ENCODE measurements at places on chromosomes 6 and 20.

DNA sequence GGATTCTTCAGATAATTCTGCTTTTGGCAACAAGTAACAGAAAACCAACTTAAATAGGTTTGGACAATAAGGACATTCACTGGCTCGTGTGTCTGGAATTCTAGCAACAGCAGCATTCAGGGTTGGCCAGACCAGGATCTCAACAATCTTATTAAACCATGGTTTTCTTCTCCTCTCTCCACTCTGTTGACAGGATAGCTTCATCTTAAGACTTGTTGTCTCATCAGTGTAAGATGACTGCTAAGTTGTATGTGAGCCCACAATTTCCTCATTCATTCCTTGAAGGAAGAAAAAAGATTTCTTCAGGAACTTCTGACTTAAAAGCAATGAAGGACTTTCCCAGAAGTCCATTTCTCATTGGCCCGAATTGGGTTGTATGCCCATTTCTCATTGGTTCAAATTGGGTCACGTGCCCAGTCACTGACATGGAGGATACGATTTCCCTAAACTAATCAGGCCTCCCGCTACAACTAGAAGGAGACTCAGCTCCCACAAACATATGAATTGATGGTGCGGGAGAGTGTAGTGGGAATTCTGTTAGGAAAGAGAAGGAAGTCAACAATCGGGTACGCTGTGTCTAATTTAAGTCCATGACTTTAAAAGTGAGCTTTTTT is 83.7 kb downstream of the SLC22A3 start:
- DNase-seq, result no peak

DNA sequence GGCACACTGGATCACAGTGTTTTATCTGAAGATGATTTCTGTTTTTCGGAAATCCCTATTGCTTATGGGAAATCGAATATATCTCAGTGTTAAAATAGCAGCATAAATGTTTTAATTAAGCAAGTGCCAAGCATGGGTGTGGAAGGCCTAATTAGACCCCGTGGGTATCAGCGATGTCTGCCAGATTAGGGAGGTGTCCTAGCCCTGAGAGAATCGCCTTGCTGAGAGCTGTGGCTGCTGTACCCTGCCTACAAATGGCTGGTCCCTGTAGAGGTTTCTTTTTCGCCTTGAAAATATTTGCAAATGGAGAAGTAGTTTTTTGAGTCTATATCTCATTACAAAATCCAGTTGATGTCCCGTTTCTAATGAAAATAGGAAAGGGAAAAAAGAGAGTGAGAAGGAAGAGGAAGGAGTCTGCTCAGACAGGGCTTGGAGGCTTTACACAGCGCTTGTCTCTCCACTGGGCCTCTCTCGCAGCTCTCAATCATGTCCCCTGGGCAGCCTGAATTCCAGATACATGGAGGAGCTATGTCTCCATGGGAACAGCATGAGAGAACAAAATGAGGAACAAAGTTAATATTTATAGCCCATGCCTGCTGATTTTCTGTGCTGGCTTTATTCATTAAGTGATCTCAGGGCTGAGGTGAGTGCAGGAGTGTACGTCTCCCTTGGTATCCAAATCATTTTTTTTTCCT is 35.2 kb upstream of the BCLAF1 start:
- no peak for DNase-seq

DNA sequence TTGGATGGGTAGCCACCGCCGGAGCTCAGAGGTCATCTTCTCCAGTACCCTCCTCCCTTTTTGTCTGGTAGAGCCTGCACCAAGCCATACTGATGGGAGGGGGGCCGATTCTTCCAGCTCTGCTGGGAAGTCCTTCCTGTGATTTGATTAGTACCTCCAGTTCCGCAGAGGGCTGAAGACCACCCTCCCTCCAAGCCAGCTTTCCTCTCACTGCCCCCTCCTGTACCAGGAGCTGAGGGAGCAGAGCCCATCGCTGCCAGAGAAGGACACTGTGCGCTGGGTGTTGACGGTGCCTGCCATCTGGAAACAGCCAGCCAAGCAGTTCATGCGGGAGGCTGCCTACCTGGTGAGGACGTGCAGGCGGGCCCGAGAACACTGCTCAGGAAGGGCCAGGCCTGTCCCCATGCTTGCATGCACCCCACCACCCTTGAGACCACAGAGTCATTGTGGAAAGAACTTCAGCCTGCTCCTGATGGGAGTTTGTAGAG is 13.2 kb downstream of the HSPA12B start:
- DNase-seq, result no peak

- no peak for DNase-seq
These were observed 4.1 kb downstream of the SLC23A2 start for GRCh38 chr20:4997222-4997621.

DNA sequence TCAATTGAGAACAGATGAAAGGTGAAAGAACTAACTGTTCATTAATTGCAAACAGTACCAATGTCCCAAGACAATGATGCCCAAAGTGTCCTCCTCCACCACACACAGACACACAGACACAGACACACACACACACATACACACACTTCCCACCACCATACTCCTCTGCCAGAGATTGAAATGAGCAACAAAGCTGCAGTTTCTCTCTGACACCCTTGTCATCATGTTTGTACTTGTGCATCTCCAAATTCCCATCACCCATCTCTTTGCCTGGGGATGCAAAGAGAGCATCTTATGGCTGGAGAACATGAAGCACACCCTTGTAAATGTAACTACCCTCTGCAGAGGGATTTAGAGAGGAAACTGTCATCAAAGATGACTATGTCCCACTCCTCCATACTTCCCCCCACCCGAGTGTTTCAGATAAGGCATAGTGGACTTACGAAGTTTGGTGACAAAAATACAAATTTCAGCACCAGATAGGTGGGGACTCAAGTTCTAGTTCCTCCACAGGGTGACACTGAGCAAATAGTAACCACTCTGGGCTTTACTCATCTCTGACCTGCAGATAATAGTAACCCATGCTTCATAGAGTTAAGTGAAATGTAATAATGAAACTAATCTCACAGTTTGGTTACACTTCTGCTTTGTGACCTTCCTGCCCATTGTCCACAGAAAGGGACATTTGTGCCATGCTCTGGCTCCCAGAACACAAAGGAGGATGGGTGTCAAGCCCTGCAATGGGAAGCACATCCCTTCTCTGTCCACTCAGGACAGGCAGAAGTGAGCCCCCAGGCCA is 8.7 kb downstream of the MAFB start:
- DNase-seq, result no peak

GRCh38 chr6:169277619-169278018 is 24.0 kb upstream of the THBS2 start:
- DNase-seq, result no peak

- peak; percentile 21 for DNase-seq
These were observed 25.4 kb upstream of the ASIP start for GRCh38 chr20:34215711-34216381.

GRCh38 chr6:129133770-129134192 is 250.8 kb downstream of the LAMA2 start:
- no peak for DNase-seq

GRCh38 chr6:5125152-5126006 is 40.2 kb downstream of the PPP1R3G start:
- no peak for DNase-seq

DNA sequence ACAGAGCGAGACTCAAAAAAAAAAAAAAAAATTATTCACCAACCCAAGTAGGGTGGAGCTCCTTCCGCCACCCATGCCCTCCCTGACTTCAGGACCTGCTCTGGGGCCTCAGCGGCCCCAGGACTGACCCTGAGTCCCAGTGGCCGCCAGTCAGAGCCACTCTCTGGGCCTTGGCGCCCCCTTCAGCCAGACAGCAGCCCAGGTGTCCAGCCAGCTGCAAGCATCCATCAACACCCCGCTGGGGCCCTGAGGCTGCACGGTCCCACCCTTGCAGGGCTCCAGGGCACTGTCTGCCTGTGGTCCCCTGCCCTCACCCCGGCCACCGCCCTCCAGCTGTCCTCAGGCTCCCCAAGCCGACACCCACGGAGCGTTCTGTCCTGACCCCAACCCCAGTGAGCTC is 11.4 kb upstream of the KCNQ2 start:
- DNase-seq, result no peak

DNA sequence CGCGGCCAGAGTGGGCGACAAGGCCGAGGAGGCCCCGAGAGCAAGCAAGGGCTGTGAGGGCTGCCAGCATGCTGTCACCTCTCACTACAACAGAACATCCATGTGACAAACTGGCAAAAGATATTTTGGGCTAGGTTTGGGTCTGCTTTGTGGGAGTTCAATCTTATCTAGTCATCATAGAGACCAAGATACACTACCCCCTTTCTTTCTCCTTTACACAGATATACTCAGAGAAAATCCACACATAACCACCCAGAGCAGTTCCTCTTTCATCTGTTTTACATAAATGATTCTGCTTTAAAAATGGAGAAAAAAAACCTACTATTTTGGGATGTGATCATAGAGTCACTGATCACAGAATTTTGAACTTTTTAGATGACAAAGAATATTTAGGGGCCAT is 16.8 kb downstream of the SOX4 start:
- DNase-seq, result no peak

- no peak for DNase-seq
These were observed 310.8 kb downstream of the BMP7 start for GRCh38 chr20:56955680-56956079.

GRCh38 chr6:10747251-10747972 is at the start of gene TMEM14B:
TSS of gene TMEM14B (plus strand) at chr6:10747805. CDS start at chr6:10749246, 1,441 bp downstream.
- peak; percentile 99 for DNase-seq

DNA sequence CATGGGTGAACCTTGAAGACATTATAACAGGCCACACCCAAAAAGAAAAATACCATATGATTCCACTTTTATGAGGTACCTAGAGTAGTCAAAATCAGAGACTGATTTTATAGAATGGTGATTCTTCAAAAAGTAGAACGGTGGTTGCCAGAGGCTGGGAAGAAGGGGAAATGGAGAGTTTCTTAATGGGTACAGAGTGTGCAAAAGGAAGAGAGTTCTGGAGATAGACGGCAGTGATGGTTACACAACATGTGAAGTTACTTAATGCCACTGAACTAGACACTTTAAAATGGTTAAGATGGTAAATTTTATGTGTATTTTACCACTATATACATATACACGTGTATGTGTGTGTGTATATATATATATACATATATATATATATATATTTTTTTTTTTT is 80.8 kb downstream of the PRND start:
- no peak for DNase-seq

GRCh38 chr6:124446961-124447360 is 515.3 kb upstream of the RNF217 start:
- no peak for DNase-seq

- no peak for DNase-seq
These were observed 13.4 kb downstream of the ZNF318 start for GRCh38 chr6:43355862-43356590.

All from stimulated activated naive CD4-positive, alpha-beta T cell treated with Interleukin-2 at 50 U/mL for 16 hours (primary cell).